ENCODE measurements at places on chromosomes 3 and 15.
A peak's percentile ranks its signal among the peaks of the same experiment; 100 is the strongest.

- peak; percentile 81 for DNase-seq
Observed at GRCh38 chr3:48268381-48268935, 27.6 kb downstream of the ZNF589 start.

DNA sequence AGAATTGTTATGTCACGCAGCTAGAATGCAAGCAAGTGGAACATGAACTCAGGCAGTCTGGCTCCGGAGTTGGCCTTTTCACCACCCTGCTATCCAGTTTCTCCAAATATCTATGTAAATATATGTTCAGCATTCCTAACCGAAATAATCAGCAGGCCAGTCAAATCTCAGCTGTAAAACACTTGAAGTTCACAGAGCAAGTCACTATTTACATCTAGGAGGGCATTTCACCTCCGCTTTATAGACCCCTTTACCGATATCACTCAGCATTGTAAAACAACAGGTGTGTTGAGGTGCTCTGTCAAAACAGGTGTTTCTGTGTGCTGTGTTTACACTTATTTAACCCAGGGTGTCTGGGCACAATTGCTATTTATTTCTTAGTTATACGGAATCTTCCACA lies 12.2 kb upstream of the HES1 start:
- no peak for DNase-seq

DNA sequence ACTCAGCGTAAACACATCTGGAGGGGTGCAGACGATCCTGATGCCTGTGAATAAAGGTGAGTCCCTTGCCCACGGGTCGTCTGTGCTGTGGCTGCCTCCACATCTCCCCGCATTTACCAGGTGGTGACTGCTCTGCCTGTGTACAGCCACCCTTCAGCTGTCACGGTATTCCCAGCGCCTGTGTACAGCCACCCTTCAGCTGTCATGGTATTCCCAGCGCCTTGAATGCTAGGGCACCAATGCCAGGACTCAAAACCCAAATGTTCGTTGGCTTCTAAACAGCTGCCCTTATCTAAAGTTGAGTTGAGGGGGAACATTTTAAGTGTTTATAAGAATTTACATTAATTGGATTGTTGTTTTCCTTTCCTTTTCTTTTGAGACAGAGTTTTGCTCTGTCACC lies 27.4 kb downstream of the MAP6D1 start:
- no peak for DNase-seq

DNA sequence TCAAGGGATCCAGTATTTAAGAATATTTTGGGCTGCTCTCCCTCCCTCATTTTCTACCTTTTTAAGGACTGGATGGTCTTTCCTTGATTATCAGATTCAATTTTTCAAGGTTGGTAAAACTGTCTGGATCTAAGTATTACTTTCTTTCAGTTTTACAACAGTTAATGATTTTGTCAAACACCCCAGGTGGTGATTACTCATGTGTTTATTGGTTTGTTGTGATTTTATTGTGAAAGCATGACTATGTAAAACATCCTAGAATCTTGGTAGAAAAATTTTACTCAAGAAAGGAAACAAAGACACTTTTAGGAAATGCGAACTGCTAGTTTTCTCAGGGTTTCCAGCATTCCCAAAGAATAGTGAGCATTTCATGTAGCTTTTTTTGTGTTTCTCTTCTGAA lies 7.3 kb downstream of the GTF2E1 start:
- no peak for DNase-seq

DNA sequence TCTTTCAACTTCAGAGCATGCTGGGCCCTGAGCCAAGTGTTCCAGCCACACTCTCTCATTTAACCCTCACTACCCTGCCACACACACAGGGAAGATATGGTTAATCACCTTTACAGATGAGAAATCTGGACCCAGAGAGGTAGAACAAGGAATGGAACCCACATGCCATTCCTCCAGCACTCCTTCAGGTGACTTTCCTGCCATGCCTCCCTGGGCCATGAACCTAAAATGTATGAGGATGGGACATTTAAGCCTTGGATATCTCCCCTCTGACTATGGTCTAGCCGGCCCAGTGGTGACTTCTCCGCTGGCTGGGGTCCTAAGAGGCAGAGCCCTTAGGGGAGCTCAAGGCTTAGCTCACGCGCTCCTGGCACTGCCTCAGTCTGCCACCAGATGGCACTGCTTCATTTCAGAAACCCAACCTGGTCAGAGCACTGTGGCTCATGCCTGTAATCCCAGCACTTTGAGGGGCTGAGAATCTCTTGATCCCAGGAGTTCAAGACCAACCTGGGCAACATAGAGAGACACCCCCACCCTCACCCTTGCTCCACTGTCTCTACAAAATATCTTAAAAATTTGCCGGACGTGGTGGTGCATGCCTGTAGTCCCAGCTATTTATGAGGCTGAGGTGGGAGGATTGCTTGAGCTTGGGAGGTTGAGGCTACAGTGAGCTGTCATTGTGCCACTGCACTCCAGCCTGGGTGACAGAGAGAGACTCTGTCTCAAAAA lies 2.2 kb upstream of the DCAF1 start:
- DNase-seq = peak; percentile 77

DNA sequence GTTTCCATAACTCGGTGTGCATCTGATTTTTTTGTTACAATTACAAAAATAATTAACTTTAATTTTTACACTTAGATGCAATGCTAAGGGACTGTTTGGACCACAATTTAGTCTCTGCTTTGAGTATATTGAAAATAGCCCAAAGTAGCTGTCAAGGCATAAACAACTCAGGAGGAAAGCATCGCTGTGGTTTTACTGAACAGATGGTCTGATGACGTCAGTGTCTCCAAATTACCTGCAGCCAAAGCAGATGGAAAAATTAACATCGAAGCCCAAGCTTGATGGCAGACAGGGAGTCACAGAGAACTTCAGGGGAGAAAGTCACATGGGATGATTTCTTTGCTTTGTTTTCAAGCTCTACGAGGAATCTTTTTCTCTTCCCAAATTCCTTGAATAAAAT lies 83.1 kb upstream of the PLCL2 start:
- DNase-seq = no peak

DNA sequence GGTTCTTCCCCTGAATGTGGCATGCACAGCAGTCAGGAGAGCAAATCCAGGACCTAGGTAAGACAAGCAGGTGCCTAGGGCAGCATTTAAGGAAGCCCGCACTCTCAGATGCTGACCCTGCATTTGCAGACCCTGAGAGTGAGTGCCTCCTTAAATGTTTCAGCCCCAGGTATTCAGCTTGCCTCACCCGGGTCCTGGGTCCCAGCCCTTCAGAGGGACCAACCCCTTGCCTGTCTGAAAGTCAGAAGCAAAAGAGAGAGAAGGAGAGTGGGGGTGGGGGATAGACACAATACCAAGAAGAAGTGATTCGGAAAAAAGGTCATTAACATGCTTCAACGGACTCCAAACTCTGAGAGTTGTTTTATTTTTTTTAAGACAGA lies 75.0 kb downstream of the MEGF11 start:
- DNase-seq = no peak

DNA sequence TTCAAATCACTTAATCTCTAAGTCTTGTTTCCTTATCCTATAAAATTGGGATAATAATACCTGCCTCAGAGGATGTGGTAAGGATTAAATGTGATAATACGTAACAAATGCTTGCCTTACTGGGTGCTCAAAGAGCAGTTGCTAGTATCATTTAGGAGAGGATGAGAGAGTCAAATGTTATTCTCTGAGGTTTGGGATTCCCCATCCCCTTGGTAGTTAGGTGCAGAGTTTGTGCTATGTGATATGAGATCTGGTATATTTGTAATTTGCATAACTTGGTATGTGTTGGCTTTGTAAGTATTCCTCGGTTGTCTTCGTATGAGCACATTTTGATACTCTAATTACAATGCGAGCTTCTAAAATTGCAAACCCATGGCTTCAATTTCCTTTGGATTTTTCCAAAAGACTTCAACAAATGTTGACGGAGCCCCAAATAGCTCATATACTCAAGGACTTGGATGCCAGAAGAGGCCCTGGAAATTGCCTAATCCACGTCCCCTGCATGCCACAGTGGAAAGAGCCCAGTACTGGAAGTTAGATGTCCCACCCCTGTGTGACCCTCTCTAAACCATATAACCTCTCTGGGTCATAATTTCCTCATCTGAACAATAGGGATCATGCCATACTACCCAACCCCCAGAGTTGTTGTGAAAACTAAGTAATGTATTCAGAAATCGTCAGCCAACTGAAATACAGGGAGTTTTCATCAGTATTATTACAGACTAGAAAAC lies 85.0 kb downstream of the FBN1 start:
- no peak for DNase-seq
